ENCODE measurements at places on chromosomes 16 and 17.

- DNase-seq = no peak
Measured at GRCh38 chr17:29253037-29253436, 6.4 kb downstream of the CRYBA1 start.

GRCh38 chr17:78164748-78165607 lies 3.4 kb upstream of the SYNGR2 start:
- no peak for DNase-seq

- no peak for DNase-seq
Measured at GRCh38 chr17:22694362-22695227, 1002.3 kb downstream of the KCNJ18 start.

DNA sequence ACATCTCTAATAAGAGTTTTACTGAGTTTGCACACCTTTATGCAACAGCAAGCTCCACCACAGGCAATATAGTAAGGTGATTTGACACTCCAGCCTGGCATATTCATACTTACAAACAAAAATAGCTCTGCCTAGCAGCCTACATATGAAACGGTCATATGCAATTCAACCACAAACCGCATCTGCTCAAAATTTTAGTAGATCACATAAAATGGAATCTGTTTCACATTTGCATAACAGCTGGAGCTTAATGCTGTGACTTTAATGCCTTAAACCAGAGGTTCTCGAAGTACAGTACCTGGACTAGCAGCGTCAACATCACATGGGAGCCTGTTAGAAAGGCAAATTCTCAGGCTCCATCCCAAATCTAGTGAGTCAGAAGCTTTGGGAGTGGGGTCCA lies 578.4 kb downstream of the CDH11 start:
- no peak for DNase-seq

DNA sequence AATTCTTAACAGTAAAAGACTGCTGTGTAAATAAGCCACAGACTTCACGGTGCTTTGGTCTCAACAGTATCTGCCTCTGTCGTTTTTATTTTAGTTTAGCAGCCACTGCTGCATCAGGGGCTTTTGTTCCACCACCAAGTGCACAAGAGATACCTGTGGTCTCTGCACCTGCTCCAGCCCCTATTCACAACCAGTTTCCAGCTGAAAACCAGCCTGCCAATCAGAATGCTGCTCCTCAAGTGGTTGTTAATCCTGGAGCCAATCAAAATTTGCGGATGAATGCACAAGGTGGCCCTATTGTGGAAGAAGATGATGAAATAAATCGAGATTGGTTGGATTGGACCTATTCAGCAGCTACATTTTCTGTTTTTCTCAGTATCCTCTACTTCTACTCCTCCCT lies 7.9 kb downstream of the HERPUD1 start:
- DNase-seq = no peak

- DNase-seq = no peak
Measured at GRCh38 chr17:17541640-17542001, 45.4 kb upstream of the RASD1 start.
